Amygdala (tissue), 56 donors: ENCODE measurements at places on chromosomes 11 and 22.

DNA sequence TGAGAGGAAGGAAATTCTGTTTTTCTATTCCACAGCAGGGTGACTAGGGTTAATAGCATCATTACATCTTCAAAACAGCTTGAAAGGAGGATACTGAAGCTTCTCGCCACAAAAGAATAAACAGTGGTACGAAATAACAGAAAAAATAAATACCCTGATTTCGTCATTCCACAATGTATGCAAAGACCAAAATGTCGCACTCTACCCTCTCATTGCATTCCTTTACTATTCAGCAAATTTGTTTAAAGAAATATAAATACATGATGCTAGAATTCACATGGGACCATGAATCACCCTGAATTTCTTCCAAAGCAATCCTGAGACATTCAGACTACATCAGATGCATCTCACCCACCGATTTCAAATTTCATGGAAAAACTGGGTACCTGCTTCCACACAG, 112.3 kb upstream of the TOP3B start:
- DNase-seq = no peak

DNA sequence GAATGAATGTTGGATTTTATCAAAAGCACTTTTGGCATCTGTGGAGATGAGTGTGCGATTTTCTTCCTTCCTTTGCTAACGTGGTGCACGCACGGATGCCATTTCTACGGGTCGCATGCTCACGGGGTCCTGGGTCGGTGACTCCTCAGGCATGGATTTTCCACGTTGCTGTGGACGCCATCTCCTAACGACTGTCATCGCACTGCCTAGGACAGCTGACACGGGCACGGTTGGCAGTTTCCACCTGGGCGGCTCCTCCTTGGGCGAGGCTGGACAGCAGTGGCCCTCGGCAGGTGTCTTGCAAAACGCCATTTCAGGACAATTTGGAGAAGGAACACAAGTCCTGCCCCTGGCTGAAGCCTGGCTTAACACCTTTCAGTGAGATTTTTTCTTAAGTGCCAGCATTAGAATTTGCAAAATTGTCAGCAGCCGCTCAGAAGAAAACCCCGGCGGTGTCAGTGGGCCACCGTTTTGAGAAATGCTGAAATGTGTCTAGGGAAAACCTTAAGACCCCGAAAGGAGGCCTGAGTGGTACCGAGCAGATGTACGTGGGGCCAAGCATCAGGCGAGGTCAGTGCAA, 34.7 kb upstream of the TOLLIP start:
- no peak for DNase-seq

- DNase-seq = no peak
Measured at GRCh38 chr22:46602025-46602424, 18.2 kb upstream of the GRAMD4 start.

DNA sequence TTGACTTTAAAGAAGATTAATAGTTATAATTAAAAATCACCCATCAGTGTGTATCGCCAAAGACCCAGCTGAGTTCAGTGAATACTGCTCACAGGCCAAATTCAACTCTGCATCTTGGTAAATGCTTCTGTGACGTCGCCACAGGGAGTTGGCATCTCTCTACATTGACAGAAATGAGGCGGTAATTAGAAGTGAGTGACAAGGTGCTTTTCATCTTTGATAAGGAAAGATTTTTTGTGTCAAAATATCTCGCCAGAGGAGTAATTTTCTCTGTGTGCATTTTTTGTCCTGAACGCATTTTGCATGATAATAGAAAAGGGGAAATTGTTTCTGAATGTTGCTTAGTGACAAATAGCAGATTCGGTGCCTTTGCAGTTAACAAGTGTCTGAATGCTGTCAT, 345.8 kb downstream of the CNTN5 start:
- DNase-seq = no peak

DNA sequence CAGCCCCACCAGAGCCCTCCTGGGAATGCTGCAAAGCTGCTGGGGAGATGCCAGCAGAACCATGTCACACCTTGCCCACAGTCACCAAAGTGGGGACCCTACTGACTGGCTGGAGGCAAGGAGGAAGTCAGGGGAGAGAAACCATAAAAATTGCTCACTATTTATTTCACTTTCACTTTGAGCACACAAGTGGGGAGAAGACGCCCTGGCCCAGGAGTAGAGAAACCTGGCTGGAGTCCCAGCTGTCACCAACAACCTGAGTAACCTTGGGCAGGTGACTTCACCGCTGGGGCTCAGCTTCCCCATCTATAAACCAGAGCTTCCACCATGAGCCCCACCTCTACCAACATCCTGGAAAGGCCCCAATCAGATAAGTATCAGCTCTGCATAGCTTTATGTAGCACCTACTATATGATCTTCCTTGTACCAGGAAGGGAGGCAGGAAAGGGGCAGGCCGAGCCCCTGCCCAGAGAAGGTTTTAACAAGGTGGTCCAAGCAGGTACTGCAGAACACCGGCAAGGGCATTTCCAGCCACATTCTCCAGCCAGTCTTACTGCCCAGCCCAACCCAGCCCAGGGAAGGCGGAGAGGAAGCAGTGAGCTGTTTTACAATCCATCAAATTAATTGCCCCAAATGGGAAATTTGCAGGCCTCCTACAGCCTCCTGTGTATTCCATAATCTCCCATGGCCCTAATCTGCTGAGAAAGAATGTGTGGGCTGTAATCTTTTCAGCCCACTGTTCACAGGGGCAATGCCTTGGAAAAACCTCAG, 27.6 kb downstream of the PLEKHA7 start:
- DNase-seq = no peak
